ENCODE measurements at places on chromosomes 7 and 10.
A peak's percentile ranks its signal among the peaks of the same experiment; 100 is the strongest.

DNA sequence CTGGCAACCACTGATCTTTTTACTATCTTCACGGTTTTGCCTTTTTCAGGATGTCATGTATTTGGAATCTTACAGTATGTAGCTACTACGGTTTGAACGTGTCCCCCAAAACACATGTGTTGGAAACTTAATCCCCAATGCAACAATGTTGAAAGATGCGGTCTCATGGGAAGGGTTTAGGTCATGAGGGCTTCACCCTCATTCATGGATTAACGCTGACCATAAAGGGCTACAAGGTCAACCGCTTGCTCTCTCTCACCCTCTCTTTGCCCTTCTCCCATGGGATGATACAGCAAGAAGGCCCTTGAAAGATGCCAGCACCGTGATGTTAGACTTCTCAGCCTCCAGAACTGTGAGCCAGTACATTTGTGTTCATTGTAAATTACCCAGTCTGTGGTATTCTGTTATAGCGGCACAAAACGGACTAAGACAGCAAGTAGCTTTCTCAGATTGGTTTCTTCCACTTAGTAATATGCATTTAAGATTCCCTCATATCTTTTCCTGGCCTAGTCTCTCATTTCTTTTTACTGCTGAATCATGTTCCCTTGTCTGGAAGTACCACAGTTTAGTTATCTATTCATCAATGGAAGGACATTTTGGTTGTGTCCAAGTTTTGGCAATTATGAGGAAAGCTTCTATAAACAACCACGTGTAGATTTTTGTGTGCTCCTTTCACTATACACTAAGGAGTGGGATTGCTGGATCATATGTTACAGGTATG is 3.0 kb upstream of the CRYGN start:
- no peak for DNase-seq

DNA sequence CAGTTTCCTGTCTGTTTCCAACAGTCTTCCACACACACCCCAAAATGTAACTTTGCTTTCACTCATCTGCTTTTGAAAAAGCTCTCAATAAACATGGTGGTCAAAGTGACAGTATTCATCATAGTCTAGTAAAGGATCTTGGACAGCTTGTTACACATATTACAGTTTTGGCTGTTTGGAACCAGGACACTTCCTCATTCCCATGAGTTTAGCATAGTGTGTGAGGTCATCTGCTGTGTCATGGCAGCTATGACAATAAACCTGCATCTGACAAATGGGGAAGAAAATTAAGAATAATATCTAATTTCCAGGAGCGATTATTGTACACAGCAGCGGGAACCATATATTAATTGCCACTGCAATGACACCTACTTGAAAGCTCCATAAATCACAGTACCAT is 184.3 kb upstream of the SLC26A5 start:
- DNase-seq: peak; percentile 42

GRCh38 chr10:14306190-14306589 is 24.5 kb downstream of the FRMD4A start:
- DNase-seq: no peak

- no peak for DNase-seq
Observed at GRCh38 chr7:117403737-117404136, 23.6 kb downstream of the ASZ1 start.

GRCh38 chr10:16436367-16436757 is 448 bp upstream of the PTER start:
- DNase-seq: no peak

DNA sequence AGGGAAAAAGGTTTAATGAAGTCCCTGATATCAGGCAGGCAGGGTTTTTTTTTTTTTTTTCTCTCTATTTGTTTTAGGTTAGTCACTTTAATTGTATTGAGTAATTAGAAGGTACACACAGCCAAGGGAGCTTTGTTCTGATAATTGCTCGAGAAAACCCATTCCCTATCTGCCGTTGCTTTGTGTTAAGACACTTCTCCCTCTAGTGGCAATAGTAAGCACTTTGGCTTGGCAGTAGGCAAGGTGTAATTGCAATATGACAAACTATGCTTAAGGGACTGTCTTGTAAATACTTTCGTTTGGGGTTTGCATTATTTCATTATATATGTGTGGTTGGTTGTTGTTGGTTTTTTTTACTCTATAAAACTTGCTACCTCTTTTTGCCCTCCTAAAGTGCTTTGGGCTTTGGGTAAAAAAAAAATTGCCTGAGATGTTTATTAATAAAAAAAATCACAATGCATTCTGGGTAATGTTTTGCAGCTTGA is 113.4 kb downstream of the BTRC start:
- peak; percentile 82 for DNase-seq

DNA sequence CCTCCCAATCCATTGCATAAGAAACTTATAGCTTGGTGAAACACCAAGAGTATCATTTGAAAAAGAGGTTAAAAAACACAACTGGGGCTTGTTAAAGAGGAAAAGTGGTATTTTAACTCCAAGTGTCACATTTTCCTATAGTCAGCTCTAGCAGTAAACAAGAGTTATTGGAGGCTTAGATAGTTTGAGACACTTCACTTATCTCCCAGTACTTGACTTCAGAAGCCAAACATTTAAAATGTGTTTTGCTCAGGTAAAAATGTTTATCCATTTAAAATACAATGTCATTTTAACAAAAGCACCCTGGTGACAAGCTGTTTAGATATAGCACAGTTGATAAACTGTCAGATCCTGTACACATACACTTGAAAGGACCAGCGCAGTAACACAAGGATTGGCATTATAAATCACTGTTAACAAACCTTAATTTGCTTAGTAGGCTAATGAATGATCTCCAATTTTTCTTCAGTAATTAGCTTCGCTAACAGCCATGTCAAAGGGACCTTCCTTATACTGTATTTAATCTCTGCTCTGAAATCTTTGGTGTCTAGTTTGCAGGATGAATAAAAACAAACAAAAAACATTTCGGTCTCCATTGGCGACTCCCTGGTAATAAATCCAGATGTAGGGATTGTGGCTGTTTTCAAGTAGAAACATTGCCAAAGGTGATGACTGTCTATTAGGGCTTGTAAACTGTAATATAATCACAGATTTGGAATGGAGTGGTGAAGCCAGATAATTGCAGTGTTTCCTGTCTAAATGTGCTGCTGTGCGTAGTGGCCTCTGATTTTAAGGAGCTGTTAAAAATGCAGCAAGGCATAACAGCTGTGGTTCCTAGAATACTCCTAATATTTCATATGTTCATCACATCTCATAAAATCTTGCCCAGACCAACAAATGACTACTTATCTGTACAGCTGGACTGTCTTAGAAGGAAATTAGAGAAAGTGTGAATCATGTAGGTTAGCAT is 545.1 kb downstream of the AUTS2 start:
- DNase-seq: no peak

- peak; percentile 64 for DNase-seq
Observed at GRCh38 chr7:99860281-99861127, 16.3 kb downstream of the OR2AE1 start.

DNA sequence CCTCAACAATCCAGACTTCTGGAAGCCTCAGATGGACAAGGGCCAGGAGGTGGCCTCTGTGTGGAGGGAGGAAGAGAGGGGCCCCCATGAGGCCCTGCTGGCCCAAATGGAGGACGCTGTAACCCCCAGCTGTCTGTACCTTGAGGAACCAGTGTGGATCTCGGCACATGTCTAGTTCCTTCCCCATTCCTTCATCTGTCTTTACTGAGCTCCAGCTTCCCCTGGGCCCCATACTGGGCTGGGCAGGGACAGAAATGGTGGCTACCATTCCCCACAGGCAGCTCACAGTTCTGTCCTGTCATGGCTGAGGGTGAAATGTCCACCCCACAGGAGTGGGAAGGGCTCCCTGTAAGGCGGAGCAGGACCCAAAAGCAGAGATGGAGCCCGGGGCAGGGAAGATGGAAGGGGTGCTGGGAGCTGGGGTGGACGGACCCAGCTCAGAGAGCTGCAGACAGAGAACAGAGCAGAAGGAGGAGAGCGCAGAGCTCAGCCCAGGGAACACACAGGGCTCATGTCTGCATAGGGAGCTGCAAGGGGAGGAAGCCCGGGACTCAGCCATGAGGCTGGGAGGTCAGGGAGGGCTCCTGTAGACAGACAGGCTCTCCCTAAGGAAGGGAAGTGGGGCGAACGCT is 22.8 kb downstream of the ANTXRL start:
- DNase-seq: no peak

- DNase-seq: no peak
Observed at GRCh38 chr7:5470816-5471215, 47.2 kb upstream of the TNRC18 start.

- no peak for DNase-seq
Observed at GRCh38 chr10:103637011-103637410, 143.5 kb downstream of the NEURL1 start.

GRCh38 chr10:76403912-76404311 is 972.5 kb downstream of the LRMDA start:
- DNase-seq: peak; percentile 10

- DNase-seq: no peak
Observed at GRCh38 chr7:20317413-20317812, 13.3 kb upstream of the ITGB8 start.

- DNase-seq: peak; percentile 67
Observed at GRCh38 chr10:63720072-63720537, 198.9 kb downstream of the REEP3 start.

- DNase-seq: no peak
Observed at GRCh38 chr7:74498996-74499834, 45.5 kb downstream of the GTF2IRD1 start.

GRCh38 chr10:128610113-128610512 is 483.9 kb upstream of the MKI67 start:
- no peak for DNase-seq

DNA sequence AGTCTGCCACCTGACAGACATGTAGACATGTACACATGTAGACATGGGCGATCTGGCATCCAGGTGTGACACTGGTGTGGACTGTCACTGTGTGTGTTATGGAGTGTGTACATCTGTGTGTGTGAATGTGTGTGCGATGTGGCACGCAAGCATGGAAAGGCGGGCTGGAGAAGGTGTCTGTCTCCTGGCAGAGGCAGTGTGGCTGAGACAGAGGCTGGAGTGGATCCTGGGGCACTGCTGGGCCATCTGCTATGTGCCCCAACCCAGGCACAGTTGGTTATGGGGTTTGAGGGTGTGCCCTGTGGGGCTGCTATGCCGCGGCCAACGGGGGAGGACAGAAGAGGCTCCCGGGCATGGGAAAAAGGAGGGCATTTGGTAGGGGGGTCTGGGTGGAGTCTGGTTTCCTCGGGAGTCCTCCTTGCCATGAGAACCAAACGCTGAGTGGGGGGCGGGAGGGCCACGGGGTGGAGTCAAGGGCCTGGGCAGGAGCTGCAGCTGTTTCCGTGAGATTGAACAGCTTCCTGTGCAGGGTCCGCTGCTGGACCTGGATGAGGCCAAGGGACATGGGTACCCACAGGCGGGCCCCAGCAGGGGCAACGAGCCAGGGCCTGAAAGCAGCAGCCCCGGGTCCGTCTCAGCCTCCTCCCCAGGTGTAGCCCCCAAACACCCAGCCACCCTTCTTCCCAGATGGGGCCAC is 1.3 kb downstream of the ELN start:
- no peak for DNase-seq

GRCh38 chr7:12638851-12639456 is 48.5 kb upstream of the ARL4A start:
- DNase-seq: peak; percentile 81

DNA sequence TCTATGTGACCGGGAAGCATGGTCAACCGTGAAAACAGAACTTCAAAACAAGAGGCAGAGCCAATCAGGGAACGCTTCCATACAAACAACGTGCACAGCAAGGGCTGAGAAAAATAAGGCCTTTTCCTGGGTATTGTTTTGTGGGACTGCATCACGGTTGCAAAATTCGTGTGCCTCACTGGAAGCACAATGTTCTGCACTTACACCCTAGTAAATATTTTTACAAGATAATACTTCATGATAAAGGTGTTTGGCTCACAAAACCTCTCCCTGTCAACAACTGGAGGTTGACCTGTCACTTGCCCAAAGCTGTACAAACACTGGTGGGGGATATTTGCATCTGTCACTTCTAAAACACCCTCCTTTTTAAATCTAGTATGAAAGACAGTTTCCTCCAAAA is 37.0 kb downstream of the KLF6 start:
- no peak for DNase-seq

GRCh38 chr10:119051775-119052174 is 22.3 kb downstream of the NANOS1 start:
- DNase-seq: no peak

DNA sequence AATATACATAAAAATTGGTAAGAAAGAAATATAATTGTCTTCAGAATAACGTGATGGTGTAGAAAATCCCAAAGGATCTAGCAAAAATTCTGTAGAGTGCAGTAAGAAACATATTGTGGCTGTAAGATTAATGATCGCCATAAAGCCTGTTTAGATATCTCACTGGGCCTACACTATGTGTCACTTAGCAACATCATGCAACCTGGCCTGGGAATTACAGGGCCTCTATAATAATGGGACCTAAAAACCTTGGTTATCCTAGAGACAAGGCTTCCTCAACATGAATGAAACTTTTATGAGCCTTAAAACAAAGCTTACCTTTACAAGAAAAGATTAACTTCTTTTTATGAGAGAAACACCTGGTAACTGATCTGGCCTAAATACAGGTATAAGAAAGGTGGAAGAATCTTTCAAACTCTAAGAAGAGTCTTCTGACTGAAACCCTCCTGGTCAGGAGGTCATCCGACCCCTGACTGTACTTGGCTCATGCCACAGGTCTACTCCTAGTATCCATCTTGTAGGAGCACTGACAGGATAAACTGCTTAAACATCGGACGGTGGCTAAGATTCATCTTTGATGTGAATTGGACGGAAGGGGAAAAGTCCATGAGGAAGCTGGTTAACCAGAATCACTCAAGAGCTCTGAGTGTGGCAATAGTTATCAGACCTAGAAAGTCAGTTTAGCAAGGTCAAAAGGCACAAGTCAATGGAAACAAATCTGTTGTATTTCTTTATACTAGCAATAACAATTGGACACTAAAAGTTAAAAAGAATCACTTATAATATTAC is 1155.1 kb upstream of the SORCS1 start:
- no peak for DNase-seq

DNA sequence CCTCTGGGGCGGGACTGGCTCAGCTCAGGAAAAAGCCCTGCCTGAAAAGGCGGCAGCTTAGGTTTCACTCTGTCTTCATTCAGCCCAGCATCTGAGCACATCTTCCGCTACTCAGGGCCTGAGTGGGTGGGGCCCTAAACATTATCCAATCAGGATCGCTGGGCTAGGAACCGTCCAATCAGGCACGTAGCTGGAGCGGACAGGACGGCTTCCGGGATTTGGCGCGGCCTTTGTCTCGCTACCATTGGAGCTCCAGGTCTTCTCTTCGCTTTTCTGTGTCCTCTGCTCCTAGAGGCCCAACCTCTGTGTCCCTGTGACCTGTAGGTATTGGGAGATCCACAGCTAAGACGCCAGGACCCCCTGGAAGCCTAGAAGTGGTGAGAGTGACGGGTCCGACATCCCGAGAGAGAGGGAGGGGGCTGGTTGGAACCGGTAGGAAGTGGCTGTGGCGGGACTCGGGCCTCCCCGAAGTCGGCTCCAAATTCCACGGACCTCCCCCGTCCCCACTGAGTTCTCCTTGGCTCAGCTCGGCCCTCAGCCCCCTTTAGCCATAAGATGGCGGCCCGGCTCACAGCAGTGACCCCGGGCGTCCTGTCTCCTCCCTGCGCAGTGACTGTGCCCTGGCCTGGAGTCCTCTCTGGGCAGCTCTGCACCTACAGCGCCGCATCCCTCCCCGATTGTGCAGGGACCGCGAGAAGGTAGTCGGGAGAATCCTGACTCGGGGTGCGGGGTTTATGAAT is 99.1 kb downstream of the ZNF680 start:
- peak; percentile 59 for DNase-seq
